HuH-7 (cell line): ENCODE measurements at places on chromosomes 2 and 18.

GRCh38 chr2:37774976-37775907 is 103.8 kb upstream of the CDC42EP3 start:
- no peak for DNase-seq

DNA sequence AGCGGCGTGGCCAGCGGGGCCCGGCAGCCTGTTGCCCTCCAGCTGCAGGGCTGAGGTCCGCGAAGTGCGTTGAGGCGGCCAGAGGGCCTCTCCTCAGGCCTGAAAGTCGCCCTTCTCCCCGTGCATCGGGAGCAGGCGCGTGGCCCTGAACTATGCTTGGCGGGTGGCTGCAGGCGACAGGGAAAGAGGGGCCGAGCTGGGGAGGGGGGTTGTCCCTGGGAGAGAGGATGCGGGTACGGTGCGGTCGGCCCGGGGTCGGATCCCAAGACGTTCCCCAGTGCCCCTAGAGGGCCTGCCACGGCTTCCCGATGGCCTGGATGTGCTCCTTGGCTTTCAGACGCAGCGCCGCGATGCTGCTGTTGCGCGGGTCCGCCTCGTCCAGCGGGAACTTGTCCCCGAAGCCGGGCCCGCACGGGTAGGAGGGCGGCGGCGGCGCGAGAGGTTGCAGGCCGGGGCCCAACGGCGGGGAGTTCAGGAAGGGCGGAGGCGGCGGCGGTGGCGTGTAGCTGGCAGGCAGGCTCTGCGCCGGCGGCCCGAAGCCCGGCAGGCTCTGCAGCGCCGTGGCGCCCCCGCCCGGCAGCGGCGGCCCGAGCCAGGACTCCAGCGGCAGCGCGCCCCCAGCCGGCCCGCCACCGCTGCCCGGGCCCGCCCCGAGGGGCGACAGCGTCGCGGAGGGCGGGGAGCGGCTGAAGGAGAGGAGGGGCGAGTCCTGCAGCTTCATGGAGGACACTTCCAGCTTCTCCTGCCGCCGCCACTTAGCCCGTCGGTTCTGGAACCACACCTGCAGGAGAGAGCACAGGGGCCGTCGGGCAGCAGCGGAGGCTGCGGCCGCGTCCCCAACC is 4.3 kb downstream of the RAX start:
- DNase-seq, result peak; percentile 85

DNA sequence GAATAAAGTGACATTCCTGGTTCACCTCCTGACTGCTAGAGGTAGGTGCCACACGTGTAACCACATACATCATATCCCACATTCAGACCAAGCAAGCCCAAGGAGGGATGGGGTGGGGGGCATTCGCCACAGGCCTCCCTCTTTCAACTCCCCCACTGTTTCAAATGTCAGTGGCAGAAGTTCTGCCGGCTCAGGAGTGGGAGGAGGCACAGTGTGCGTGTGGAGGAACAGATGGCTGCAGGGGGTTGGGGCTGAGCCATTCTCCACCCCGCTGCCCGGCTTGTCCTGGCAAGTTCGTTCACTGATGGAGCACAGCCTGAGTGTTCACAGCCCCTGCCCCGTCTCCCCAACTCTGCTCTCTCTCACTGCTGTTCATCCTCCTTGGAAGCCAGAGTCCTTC is 75.4 kb upstream of the TANC1 start:
- DNase-seq, result no peak

DNA sequence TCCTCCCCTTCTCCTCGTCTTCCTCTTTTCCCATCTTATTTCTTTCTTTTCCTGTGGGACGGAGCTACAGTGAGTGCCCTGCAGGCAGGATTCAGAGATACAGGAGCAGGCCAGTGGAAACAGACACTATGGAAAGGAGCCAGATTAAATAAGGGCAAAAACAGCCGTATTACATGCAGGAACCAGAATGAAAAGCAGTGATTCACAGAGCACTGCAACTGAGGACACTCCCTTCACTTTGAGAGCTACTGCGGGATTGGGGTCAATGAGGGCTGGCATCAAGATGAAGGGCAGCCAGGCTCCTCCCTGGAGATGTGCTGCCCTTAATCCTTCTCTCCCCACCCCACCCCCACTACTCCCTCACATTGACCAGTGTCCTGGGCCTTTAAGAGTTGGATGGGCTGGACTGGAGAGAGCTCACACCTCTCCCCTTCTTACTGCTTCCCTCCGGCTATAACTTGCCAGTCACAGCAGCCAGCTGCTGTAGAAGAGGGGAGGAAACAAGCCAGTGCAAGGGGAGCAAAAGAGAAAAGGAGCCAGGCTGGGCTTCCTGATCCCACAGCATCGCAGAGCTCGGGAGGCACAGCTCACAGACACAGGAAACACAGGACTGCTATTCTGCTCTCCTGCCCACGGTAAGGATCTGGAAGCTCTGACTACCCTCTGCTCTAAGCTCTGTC is at the start of gene PLCD4:
PLCD4 (plus strand) TSS at position 464 of the 680 bp plus-strand sequence. CDS start 7,841 bp downstream, outside the sequence.
- DNase-seq, result no peak

GRCh38 chr2:224909885-224910573 is 132.2 kb downstream of the DOCK10 start:
- no peak for DNase-seq

DNA sequence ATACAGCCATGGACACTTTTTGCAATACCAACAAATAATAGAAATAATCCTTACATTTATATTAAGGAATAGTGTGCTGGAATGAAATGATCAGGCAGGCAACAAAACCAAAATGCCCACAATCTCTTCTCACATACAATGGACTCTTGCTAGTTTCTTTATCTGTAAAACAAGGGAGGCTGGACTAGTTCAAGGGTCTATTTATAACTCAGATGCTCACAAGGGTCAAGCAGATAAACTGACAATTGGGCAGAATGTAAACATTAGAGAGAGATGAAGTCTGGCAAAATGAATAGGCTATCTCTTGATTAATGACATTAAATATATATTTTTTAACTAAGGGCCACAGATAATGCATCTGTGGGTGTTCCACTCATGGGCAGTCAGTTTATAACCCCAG is 11.4 kb downstream of the PPIL3 start:
- DNase-seq, result no peak

DNA sequence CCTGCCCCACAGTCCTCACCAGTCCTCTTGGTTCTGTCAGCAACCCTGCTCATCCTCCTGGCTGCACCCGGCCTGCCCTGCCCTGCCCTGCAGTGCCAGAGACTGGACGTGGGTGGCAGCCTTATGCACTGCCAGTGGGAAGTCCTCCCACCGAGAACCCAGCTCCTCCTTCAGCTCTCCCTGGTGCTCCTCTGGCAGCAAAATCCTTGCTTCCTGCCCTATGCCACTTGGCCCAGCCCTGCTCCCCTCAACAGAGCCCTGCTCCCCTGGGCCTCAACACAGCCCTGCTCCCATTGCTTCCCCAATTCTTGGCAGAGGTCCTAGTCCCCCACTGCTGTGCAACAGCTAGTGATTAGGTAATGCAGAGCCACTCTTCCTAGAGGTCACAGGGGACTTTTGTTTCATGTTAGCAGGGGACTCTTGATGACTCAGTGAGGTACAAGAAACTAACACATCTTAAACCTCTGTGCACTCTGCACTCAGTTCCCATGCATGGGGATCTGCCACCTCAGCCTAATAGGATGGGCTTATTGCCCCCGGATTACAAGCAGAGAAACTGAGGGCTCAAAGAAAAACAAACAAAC is 58.0 kb upstream of the EDAR start:
- no peak for DNase-seq

DNA sequence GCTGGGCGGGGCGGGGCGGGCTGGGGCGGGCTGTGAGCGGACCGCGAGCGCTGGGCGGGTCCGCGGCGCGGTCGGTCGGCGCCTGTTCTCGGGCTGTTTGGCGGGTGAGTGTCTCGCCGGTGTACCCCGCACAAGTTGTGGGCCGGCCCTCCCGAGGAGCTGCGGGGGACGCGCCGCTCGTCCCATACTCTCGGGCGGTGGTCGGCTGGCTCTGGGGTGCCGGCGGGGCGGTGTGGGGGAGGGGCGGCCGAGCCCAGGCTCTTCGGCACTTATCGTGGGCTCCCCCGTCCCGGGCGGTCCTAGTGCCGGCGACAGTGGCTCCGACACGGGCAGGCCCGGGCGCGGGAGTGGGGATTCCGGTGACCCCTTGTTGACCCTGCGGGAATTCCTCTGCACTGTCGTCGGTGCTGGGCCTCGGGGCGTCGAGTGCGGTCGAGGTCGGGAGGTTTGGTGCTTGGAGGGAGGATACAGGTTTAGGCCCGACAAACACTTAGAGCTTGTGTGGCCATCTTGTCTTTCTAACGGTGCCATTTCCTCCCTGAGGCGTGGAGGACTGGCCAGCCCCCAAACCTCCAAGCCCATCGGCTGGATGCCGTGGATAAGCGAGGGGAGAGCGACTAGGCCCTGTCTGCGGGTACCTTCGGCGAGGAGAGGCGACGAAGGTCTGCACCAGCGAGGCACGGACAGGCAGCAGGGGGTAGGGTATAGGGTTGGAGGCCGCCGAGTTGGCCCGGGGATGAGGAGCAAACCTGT is at the start of gene SEPTIN2:
SEPTIN2 (plus strand) TSS at position 47 of the 753 bp plus-strand sequence. CDS start 8,308 bp downstream, outside the sequence.
- DNase-seq, result no peak

- DNase-seq, result no peak
These were observed 227.1 kb downstream of the ARHGAP15 start for GRCh38 chr2:143356336-143356735.

GRCh38 chr2:196380098-196380497 is 208.7 kb upstream of the STK17B start:
- DNase-seq, result no peak

GRCh38 chr2:171551836-171552235 is 29.6 kb downstream of the CYBRD1 start:
- no peak for DNase-seq

DNA sequence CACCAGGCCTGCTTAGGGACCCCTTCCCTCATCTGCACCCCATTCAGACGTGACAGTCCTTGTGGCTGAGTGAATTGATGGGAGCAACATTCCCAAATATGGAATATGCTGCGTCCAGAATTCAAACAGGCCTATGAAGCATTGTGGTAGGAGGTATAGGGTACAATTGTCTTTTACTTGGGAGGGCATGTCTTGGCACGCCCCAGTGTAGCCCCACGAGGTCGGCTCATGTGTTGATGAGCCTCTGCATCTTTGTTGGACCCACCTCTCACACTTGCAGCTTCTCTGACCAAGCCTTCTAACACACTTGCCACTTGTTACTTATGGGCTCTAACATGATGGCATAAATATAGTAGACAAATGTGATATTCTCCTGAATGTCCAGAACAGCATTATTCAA is 1.6 kb downstream of the TIMM21 start:
- DNase-seq, result no peak

DNA sequence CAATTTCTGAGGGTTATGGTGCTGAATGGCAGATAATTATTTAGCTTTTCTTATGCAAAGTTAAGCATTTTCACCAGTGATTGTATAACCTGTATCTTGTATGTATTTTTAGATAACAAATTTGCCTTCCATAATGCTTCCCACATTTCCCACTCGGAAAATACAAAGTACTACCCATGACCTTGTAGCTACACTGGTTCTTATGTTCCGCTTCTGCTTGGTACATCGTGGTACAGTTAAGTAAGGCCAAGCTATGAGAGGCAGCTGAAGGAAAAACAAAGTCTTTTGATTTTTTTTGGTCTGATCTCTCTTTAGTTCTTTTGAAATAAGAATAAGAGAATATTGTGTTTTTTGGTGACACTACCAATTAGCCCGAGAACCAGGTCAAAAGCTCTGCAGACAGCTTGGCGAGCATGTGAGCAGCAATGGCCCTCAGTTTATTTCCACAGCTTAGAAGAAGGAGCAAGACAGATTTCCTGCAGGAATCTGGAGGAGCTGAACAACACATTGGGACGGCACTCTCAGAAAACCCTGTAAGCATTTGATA is 26.8 kb downstream of the SH3YL1 start:
- DNase-seq, result no peak

DNA sequence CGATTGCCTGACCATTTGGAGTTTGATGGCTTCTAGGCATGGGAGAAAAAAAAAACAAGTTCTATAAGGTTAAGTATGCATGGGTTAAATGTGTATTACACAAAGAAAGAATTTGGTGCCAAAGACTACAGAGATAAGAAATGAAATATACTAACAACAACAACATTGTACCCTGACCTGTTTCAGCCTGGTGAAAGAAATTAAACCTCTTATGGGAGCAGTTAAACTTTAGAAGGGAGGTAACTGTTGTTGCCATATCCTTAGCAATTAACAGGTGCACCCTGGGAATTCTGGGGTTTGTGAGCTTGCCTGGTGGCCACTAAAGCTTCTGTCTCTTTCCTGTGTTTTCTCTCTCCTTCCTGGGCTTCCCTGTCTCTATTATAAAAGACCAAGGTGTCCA is 6.5 kb upstream of the IFIH1 start:
- DNase-seq, result no peak

GRCh38 chr2:227192491-227192890 is 28.1 kb downstream of the COL4A3 start:
- DNase-seq, result no peak

DNA sequence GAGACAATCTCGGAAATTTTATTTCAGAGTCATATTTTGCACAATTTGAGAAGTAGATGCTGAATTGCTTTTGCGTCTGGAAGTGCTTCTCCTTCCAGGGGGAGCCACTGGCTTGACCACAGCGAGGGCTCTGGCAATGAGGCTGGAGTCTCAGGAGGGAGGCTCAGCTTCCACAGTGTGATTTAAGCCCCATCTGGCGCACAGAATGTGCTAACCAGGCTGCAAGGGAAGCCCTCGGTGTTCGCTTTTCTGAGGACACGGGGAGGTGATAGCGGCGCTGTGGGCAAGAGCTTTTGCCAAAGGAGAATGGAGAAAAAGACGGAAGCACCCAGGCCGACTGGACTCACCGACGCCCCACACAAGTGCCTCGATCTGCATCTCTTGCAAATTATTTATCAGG is 52.4 kb downstream of the ADI1 start:
- no peak for DNase-seq

DNA sequence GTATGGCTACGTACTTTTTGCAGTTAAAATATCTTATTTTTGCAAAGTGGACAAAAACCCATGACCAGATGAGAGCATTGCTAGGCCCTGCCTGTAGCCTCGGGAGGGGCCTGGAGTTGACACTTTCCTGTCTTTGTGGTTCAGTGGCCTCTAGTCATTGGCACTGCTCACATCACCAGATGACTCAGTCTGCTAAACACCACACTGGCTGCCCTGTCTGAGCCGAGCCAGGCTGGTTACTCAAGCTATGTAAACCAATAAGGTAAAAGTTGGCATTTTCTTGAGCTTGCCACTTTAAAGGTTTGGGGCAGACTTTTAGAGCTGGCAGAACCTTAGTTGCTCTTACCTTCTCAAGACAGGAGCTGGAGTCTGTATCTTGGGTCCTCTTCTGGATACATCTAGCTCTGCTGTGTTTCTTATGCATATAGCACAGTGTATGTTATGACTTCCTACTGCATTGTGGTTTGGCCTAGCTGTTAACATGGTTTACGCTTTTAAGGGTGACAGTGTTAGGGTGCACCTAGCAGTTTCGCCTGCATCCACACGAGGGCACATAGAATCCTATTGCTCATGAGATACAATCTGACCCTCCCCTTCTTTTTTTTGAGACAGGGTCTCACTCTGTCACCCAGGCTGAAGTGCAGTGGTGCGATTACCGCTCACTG is 76.4 kb downstream of the AP1S3 start:
- no peak for DNase-seq

DNA sequence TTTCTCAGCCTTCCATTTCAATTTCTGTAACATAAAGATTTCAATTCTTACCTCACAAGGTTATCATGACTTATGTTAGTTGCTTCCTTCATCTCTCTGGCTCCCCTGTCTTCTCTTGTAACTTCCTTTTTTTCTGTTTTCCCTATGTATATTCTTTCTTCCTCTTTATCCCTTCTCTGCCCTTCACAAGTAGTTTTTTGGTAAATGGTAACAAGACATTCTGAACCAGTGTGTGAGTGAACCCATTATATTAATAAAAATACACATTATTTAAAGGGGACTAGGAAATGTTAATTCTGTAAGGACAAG is 8.4 kb downstream of the ACSL3 start:
- DNase-seq, result no peak
